ENCODE measurements at places on chromosomes 13 and 19.
A peak's percentile ranks its signal among the peaks of the same experiment; 100 is the strongest.

- no peak for DNase-seq
Measured at GRCh38 chr13:99357131-99357596, 50.0 kb upstream of the GPR183 start.

GRCh38 chr13:30727491-30728355, 7.6 kb upstream of the ALOX5AP start:
- DNase-seq = no peak

- no peak for DNase-seq
Measured at GRCh38 chr19:4744451-4745174, 21.0 kb upstream of the DPP9 start.

- no peak for DNase-seq
Measured at GRCh38 chr13:44921931-44922758, 67.1 kb downstream of the NUFIP1 start.

DNA sequence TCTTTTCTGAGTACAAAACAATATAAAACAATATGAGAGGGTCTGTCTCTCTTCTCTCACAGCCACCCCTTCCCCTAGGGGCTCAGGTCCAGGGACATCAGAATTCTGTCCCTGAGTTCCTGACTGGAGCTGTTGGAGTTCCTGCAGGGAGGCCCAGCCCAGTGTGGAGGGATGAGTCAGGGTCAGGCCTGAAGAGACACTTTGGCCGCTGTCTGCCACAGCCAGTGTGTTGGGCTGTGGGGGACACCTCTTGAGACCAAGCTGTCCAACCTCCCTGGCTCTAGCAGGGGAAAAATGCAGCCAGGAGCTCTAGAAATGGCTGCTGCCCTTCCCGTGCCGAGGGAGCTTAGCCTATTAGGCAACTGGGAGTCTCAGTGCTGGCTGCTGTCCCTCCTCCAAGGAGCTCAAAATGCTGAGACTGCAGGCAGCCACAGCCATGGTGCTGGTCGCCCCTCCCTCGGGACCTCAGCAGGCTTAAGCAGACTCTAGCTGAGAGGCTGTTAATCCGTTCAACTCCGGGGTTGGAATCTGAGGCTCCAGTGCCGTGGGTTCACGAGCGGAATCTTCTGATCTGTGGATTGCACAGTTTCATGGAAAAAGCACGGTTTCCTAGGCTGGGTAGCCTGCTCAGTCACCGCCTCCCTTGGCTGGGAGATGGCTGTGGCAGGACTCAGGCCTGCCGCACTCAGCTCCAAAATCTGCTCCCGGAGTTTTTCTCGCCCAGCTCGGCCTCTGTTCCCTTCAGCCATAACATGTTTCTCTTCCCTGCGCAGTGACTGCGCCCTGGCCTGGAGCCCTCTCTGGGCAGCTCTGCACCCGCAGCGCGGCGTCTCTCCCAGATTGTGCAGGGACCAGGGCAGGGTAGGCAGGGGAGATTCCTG, 3.8 kb upstream of the ZNF626 start:
- DNase-seq = no peak

DNA sequence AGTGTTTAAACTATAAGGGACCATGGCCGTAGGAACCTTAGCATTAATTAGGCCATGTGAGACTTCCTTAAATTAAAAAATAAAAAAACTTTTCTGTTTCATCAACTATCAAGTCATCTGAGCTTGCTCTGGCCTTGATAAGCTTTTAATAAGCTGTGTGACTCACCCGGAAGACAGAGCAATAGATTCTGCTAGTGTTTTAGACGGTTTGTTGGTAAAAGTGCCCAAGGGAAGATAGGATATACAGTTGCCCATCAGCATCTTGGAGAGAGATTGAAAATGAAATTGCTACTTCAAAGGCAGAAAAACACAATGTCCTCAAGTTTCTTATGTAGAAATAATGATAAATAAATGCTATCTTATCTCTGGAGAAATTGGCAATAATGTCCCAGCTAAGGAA, 31.2 kb upstream of the RCBTB2 start:
- no peak for DNase-seq

- no peak for DNase-seq
Measured at GRCh38 chr19:45729800-45730290, 851 bp downstream of the FBXO46 start.

DNA sequence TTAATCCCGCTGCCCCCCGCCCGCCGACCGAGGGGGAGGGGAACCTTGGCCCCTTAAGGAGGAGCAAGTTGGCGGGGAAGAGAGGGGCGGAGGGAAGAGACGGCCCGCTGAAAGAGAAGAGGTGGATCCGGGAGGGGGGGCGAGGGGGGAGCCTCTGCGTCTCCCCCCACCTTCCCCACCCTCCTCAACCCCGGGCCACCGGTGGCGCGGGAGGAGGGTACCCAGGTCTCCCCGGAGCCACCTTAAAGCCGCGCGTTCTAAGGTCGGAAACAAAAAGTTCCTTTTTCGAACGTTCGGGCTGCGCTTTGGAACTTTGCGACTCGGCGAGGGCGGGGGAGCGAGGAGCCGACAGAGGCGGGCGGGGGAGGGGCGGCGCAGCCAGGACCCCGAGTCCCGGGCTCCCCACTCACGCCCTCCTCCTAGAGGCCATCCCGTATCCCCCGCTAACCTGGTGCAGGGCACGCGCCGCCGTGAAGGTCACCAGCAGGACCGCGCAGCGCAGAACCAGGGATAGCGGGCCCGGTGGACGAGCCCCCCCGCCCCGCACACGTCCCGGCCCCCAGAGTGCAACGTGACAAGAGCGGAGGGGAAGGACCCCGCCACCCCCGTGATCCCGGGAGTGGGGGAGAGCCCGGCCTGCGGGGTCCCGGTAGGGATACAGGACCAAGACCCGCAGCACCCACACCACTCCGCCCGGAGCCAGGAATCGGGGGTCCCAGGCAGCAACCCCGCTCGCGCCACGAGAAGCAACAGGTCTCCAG, 659 bp downstream of the ERF start:
- DNase-seq = peak; percentile 75

GRCh38 chr13:31980830-31981229, 50.7 kb upstream of the FRY start:
- DNase-seq = no peak

DNA sequence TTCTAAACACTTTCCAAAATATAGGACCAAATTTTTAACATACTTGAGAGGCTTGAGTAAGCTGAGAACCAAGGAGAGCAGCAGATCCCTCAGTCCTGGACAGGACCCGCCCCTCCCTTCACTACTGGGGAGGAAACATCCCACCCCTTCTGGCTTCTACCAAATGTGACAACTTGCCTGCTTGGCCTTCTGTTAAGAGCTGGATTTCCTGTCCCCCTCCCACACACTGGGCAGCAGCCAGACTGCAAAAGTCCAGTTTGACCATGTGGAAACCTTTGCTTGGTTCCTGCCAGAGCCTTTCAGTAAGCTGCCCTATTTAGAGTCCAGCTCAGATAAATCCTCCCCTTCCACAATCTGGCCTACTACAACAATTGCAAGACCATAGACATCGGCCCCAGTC, 84.3 kb downstream of the FGF14 start:
- DNase-seq = no peak

DNA sequence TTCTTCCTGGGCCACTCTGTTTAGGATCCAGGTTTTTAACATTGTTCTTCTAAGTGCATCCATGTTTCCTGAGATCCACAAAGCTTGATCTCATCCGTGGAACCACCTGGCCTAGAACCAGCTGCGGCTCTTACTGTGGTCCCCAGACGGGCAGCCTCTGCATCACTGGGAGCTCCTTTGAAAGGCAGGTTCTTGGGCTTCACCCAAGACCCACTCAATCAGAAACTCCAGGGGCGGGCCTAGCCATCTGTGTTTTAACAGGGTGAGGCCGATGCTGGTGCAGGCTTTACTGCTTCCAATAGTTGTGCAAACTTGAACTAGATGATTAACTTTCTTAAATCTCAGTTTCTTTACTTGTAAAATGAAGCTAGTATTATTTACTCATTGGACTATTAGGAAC, 605.7 kb downstream of the FGF9 start:
- DNase-seq = no peak

DNA sequence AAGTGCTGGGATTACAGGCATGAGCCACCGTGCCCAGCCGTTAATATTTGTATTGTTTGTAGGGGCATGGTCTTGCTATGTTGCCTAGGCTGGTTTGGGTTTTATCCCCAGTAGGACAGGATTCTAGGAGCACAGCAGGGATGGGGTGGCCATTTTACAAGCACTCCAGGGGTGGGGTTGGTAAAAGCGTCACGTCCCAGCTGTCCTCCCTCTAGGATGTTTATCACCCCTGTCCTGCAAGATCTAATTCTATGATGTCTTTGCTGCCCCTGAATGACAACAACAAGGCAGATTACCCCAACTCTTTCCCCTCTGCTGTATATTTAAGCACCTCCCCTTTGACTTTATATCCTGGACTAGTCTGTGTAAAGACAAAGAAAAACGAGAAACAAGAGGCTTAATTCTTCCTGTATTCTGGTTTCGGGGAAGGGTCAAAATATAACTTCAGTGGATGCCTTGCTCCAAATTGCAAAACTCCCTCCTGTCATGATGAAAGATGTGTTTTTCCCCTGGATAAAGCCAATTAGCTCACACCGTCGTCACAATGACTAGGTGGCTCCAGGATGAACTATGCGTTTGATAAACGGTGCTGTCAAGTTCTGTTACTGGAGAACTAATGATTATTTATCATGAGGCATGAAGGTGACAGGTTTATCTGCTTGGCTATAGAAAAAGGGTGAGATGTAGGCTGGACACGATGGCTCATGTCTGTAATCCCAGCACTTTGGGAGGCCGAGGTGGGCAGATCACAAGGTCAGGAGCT, 27.8 kb upstream of the OR1M1 start:
- DNase-seq = no peak

DNA sequence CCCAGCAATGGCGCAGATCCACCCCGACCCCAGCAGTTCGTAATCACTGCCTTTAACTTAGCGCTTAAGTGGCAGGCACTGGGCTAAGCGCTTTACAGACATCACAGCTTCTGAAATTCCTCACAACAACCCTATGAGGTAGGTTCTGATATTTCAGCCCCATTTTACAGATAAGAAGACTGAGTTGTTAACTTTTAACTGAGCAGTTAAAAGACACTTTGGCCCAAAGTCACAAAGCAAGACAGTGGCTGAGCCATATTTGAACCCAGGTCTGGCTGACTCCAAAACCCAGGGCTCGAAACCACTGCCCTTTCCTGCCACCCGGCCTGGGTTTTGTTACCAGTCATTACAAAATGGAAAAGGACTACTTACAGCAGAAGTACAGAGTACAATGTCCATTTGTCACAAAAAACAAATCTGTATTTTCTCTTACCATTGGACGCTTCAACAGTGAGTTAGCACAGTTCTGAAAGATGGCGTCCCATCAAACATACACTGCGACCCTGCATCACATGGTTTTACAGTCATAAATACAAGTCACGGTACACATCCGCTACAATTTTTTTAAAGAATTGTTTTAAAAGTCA, 8.5 kb downstream of the HNRNPL start:
- no peak for DNase-seq

DNA sequence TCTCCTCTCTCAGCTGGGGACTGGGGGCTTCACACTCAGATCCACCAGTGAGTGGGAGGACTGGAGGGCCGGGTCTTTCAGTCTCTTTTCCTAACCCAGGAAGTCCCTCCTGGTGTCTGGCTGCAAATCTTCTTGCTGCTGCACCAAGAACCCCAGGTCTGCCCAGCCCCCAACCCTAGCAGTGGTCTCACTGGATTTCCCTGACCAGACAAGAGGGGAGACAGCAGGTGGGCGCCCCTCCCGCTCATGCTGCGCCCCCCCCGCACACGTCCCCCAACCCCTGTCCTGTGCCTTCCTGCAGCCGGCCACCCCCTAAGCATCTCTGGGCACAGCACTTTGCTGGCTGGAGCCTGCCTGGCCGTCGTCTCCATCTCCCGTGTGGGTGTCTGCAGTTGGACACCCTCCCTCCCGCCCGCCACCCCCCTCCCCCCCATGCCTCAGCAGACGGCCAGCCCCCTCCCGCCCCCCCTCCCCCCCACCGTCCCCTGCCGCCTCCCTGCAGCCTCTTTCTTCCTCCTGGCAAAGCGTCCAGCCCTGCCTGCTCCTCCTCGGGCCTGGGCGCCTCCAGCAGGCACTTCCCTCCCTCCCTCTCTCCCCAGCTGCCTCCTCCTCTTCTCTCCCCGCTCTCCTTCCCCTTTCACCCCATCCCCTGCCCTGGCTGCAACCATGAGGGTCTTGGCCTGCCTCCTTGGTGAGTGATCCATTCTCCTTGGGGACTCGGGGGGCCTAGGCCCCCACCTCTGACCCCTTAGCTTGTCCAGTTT, at the start of gene SSC5D:
SSC5D (plus strand) TSS at position 513 of the 764 bp plus-strand sequence; CDS start at position 667, 154 bp downstream.
- DNase-seq = no peak

GRCh38 chr19:33785795-33786194, 10.9 kb upstream of the KCTD15 start:
- DNase-seq = no peak

- DNase-seq = no peak
Measured at GRCh38 chr13:108102771-108103170, 112.6 kb downstream of the LIG4 start.

DNA sequence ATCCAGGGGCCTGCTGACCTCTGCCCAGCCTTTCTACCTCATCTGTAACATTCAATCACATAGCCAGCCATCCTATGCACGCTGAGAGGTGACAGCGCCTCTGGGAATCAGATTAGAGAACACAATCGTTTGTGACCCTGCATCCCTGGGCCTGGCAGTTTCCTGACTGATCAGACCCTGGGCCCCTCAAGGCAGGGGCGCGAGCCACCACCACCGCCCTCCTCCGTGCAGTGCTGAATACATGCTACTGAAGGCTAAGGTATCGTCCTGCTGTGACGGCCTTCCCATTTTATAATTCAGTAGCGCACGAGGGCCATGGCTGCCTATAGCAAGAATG, 1.3 kb downstream of the TMTC4 start:
- no peak for DNase-seq

- no peak for DNase-seq
Measured at GRCh38 chr13:25973085-25973484, 78.7 kb downstream of the SHISA2 start.

DNA sequence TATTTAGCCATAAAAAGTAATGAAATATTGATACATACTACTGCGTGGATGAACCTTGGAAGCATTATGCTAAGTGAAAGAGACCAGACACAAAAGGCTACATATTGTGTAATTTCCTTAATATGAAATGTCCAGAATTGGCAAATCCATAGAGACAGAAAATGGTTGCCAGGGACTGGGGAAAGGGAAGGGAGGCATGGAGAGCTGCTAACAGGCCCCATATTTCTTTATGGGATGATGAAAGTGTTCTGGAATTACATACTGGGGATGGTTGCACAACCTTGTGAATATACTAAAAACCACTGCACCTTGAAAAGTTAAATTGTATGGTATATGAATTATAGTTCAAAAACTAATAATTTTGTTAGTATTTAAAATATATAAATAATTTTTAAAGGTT, 3.6 kb downstream of the IFT88 start:
- no peak for DNase-seq
